ENCODE measurements at places on chromosomes 12 and 14.

DNA sequence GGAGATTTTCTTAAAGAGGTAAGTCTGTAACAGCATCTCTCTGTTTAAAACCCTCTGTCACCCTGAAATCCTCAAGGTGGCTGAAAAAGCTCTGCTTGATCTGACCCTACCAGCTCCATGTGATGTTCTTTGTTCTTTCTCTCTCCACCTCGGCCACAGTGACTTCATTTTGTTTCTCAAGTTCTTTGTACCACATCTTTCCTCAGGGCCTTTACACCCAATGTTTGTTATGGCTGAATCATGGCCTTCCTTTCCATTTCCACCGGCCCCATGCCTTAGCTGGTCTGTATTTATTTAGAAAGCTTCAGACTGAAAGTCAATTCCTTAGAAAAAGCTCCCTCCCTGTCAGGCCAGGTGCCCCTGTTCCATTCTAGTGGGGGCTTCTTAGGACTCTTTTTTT, 431.2 kb downstream of the NAV3 start:
- no peak for DNase-seq

DNA sequence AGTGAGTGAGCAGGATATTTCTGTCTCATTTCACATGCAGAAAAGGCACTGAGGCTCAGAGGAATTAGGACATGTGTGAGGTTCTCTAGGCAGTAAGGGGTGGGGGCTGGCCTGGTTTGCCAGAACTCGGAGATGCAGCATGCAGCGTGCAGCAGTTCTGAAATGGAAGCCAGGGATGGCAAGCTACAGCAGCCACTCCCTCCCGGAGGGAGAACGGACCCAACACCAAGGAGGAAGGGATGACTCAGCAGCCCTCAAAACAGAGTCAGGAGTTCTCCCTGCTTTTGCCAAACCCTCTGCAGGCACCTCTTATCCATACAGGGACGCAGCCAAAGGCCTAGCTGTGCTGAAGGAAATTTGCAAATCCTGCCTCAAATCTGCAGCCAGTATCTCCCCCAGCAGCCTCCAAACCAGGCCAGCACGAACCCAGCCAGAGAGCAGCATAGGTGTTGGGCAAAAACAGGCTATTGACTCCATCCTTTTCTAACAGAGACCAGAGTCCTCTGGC, 10.3 kb upstream of the SERPINA3 start:
- peak; percentile 97 for DNase-seq

DNA sequence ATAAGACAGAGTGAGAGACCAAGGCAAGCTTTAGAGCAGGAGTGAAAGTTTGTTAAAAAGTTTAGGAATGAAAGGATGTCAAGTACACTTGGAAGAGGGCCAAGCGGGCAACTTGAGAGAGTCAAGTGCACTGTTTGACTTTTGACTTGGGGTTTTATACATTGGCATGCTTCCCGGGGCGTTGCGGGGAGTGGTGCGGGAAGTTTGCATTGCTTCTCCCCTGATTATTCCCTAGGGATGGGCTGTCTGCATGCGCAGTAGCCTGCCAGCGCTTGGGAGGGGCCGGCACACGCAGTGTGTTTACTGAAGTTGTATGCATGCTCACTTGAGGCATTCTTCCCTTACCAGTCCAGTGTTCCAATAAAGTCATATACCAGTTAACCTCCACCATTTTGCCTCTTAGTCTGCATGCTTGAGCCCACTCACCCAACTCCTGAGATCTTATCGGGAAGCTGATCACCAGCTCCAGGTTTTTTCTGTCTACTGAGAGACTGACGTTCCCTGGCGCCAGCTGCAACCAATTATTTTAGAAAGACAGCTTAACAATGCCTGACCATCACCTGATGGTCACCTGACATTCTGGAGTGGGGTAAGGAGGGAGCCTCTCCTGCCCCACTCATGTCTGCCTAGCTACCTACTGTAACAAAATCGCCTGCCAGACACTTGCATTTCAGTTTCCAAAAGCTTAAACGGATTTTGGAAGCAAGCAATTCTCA, 53.2 kb downstream of the DACT1 start:
- DNase-seq, result peak; percentile 0

- peak; percentile 13 for DNase-seq
Observed at GRCh38 chr14:56487761-56488160, 91.8 kb upstream of the TMEM260 start.

- peak; percentile 59 for DNase-seq
Observed at GRCh38 chr12:59055204-59055860, 135.0 kb upstream of the LRIG3 start.

DNA sequence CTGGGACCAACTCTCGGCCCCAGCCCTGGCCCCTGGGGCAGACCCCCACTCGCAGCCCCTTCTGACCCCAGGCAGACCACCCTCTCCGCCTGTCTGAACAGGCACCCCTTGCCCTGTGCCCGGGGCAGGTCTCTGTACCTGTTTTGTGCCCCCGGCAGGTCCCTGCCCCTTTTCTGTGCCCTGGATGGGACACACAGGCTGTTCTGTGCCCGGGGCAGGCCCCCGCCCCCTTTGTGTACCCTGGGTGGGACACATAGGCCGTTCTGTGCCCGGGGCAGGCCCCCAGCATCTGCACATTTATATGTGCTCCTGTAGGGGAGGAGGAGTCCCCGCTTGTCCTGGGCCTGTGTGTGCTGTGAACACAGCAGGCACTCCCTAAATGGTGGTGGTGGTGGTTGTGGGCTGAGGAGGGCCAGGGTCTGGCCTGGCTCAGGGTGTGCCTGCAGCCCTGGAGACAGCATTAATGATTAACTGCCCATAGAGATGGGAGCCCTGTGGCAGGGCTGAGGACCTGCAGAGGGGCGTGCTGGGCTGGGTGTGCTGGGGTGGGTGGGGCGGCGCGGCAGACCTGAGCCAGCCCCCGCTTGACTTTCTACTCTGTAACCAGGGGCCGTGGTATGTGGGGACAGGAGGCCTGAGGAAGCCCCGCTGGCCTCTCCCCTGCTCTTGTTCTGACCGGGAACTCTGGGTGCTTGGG, 3.7 kb downstream of the FBRSL1 start:
- no peak for DNase-seq

- DNase-seq, result no peak
Observed at GRCh38 chr14:101480022-101480746, 81.1 kb upstream of the DIO3 start.

GRCh38 chr12:21773806-21774205, 700 bp downstream of the KCNJ8 start:
- DNase-seq, result no peak

GRCh38 chr14:62776300-62776699, 269.0 kb downstream of the KCNH5 start:
- no peak for DNase-seq

- DNase-seq, result peak; percentile 12
Observed at GRCh38 chr14:34983786-34984185, 994 bp downstream of the SRP54 start.

- DNase-seq, result no peak
Observed at GRCh38 chr12:82434392-82434911, 76.1 kb downstream of the METTL25 start.
